ENCODE measurements at places on chromosomes 4 and X. TPM values are rescaled to one million over a fixed set of nuclear protein-coding genes. Genes with fewer than 3 reads are reported as not detected.

DNA sequence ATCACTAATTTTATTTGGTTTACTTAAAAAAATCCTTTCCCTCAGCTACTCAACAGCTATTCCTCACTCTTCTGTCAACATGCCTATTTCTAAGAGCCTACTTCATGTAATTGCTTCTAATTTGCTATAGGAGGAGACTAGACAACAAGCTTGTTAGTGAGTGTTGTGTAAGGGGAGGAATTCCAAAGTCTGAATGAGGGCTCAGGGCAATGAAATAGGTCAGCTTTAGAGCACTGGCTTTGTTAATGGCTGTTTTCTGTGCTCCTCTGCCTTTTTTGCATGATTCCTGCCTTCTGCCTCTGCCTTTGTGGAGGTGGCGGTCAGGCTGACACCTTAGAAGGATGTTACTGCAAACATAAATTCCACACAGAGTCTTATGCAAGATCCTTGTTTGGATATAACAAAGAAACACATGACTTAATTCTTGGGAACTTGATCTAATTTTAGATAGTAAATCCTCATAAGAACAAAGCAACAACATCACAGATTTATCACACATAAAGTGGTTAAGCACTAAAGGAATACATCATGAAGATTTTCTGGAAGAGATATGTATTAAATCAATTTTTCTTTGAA lies 15.0 kb upstream of the PAGE1 start:
- no peak for DNase-seq

The SERPINA7 gene
- total RNA-seq, result not detected

DNA sequence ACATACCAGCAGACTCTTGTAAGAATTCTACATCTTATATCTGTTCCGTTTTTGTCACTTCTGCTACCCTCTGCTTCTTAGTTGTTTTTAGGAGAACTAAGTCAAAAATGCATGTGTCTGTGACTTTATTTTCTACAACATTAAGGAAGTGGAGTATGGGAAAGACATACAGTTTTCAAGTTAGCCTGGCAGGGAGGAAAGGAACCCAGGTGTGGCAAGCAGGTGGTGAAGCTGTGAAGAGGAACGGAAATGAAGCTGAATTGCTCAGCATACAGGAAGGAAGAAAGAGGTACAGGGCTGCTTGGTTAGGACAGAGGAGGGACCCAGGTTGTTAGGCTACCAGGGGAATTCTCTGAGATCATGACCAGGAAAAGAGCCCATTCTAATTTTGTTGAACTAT lies 9.4 kb downstream of the GPRIN3 start:
- no peak for DNase-seq

GRCh38 chr4:30399476-30399875 lies 320.7 kb upstream of the PCDH7 start:
- no peak for DNase-seq

DNA sequence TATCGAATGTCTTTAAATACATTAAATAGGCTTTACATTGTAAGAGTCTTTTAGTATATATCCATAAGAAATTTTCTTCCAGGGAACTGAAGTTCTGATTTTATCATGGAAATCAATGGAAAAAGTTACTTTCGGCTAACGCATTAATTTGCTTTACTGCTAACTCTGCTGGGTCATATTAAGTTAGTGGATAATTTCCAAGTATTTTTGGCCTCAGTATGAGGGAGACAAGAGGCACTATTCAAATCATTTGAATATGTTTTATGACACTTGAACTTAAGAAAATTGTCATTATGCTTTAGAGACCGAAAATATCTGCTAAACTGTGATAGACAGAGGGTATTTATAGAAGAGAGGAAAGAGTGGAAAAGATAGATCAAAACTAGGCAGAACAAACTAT lies 237.5 kb downstream of the PCDH7 start:
- no peak for DNase-seq

GRCh38 chr4:122045533-122045932 lies 93.7 kb upstream of the TRPC3 start:
- DNase-seq, result peak; percentile 95

DNA sequence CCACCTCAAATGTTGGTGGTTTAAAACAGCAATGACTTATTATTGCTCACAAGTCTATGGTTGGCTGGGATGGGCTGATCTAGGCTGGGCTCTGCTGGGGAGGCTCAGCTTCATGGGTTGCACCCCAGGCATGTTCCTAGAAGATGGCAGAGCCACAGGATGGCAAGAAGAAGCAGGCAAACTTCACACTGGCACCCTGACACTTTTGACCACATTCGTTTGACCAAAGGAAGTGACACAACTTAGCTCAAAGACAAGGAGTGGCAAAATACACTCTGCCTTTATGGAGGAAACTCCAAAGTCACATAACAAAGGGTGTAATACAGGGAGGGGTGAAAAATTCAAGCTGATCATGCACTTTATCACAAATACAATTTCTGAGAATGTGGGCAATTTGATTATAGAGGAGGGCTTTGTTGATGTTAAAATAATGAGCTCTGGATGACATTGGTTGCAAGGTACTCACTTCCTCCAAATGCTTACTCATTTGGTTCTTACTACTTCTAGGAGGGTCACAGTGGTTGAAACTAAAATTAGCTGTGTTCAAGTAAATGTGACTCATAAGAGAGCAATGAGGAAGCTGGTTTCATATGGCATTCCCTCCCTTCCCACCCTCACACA lies 249.2 kb upstream of the RPS6KA3 start:
- DNase-seq, result peak; percentile 91

DNA sequence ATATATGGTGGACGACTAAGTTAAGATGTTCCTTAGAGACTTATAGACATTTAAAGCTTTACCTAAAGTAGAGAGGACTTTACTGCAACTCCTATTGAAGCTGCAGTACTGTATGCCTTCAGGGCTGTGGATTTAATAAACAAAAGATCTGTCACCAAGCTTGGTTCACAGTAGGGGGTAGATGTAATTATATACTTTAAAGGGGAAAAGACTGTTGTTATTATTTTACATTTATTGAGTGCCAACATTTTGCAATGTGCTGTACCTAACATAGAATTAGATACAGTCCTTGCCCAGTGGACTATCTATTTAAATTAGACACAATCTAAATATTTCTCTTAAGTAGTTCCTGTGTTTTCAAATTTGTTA lies 67.2 kb downstream of the SLIT2 start:
- DNase-seq, result no peak

The LPAR4 gene
- not detected for total RNA-seq

The GRXCR1 gene
- not detected for total RNA-seq

GRCh38 chrX:123685232-123685631 lies 47.6 kb downstream of the THOC2 start:
- DNase-seq, result no peak

- no peak for DNase-seq
Measured at GRCh38 chrX:44020693-44021092, 47.5 kb upstream of the NDP start.

- no peak for DNase-seq
Measured at GRCh38 chr4:183601381-183601780, 57.6 kb downstream of the RWDD4 start.

The CSAG1 gene
- total RNA-seq, result not detected

The TLR10 gene
- total RNA-seq, result not detected

DNA sequence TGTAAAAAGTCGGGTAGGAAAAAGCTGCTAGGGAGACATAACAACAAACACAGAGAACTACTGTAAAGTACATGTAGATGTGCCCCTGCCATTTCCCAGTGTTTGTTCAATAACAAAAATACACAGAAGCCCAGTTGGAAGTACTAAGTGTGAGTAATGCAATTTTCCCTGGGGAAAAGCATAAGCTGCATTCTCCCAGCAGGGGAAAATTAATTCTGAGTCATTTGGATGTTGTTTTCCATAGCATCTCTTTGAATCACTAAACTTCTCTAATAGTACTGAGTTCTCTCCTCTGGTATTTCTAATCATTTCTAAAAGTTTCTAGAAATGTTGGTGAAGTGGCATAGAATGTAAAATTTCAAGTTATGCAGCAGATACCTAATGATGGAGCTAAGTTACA lies 1114.9 kb downstream of the C4orf33 start:
- DNase-seq, result peak; percentile 6

GRCh38 chr4:121597346-121597934 lies 99.3 kb downstream of the ANXA5 start:
- peak; percentile 85 for DNase-seq

DNA sequence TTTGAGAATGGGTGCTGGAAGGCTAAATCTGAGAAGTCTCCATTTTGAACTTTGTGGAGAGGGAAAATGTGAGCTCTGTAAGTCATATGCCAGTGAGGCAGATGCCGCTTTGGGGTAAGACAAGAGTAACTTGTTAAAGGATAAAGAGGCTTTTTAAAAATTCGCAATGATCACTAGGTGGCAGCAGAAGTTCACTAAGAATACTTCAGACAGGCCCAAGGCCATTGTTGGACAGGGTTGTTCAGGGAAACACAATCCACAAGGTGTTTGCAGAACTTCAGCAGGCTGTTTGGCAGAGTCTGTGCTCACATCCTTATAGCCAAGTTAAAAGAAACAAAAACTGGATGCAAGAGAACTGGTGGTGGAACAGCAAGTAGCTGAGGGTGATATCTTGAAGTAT lies 13.7 kb upstream of the PIGA start:
- peak; percentile 54 for DNase-seq

The LIN54 gene
- 9.6 TPM for total RNA-seq

- peak; percentile 76 for DNase-seq
Measured at GRCh38 chr4:7358100-7358735, 76.5 kb downstream of the PSAPL1 start.

The HSFX2 gene
- not detected for total RNA-seq

The TRIM61 gene
- total RNA-seq, result 1.1 TPM

DNA sequence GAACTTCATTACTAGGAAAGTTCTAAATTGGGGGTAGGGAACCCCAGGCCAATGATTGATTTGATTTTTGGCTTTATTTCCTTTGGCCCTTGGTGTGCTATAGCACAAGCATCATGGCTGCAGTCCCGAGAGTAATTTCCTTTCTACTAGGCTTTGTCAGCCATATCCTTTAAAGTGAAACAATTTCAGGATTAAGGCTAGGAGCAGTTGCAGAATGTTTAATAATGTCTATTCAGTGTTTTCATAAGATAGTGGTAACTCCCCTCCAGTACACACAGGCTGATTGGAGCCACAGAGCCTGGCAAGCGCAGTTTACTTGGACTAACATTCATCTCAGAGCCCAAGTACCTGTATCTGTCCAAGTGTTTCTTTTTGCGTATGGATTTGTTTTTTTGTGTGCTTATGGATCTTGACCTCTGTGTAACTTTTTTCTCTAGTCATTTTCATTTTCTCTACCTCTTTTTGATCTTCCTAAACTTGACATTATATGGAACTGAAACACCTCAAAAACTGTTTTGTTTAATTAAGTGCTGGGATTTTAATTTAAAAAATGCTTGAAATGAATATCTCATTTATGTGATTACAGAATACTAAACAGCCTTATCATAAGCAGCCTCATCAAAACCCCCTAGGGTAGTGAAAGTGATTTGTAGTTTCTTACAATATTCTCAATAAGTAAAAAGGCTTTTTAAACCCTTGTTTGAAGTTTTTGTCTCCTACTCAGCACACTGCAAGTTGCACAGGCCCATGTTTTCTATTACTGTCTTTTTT lies 7.5 kb downstream of the STIM2 start:
- no peak for DNase-seq

The HTN1 gene
- not detected for total RNA-seq

The KLHL34 gene
- not detected for total RNA-seq

- peak; percentile 65 for DNase-seq
Measured at GRCh38 chr4:124712372-124713184, at the start of gene ANKRD50. Gene ANKRD50 (minus strand): TSS chr4:124712732. CDS start chr4:124710511, 2,221 bp downstream.

The FRG2 gene
- not detected for total RNA-seq

The BANK1 gene
- 0.26 TPM for total RNA-seq

The ADRA2C gene
- total RNA-seq, result under 0.01 TPM

- DNase-seq, result no peak
Measured at GRCh38 chr4:182137343-182137742, 105.9 kb upstream of the TENM3 start.

- DNase-seq, result no peak
Measured at GRCh38 chr4:96519291-96519690, 679.4 kb downstream of the PDHA2 start.

The CXCR3 gene
- not detected for total RNA-seq

DNA sequence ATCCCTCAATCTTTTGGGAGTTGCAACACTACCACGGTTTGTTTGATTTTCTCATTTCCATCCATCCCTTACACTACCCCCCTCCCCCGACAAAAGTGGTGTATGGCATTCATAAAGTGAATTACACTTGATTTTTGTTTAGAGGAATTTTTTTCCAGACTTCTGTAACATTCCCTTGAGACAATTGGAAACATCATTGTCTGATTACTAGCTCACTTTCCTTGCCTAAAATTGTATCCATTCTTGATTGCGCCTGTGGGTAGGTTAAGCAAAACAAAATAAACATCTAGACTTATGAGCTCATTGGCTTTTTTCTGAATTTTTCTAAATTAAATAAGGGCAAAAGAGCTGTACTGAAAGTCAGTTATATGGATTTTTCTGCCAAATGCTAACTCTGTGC lies 3.5 kb downstream of the GPC3 start:
- DNase-seq, result no peak

The PARM1 gene
- not detected for total RNA-seq

GRCh38 chrX:34877436-34877835 lies 65.2 kb upstream of the FAM47B start:
- no peak for DNase-seq

DNA sequence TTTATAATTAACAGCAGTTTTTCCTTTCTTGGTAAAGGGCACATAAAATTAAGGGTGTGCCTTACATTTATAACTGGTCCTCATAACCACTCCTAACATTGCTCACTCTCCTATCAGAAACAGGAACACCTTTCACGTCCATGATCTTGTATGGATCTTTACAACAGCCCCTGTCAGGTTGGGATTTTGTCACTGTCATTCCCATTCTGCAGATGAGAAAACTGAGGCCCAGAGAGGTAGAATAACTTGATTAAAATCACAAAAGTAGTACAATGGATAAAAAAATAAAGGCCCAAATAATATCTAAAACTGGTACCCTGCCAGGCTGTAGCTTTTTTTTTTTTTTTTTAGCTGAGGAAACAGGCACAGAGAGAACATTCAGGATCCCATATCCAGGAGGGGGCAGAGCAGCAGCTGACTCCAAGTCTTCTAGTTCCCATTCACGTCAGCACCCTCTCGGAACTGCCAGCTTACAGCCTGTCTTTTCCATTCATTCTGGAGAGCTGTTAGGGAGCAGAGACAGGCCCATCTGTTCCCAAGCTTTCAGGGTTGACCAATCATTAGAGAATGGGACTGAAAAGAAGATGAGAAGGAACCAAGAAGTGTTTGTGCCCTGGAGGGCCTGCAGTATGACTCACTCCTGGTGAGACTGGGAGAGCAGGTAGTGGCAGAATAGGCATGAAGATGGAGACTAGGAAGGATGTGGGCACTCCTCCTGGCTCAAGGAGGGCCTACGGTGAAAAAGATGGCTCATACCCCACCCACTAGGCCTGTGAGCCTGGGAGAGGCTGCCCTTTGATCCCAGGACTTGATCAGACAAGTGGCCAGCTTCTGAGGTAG lies 7.3 kb downstream of the SUV39H1 start:
- DNase-seq, result peak; percentile 94

DNA sequence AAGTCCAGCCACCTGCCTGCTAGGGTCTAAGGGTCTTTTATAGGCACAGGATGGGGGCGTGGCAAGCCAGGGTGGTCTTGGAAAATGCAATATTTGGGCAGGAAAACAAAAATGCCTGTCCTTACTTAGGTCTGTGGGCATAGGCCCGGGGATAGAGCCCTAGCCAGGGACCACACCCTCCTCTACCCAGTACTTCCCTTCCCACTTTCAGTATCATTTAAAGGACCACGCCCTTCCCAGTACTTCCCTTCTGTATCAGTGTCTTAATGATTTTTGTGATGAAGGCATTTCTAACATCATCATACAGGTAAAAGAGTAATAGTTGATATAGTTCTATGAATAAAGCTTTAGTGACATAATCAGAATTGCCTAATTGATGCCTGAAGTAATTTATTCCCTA lies 11.4 kb downstream of the BANK1 start:
- DNase-seq, result no peak

GRCh38 chrX:12076046-12076445 lies 62.2 kb upstream of the FRMPD4 start:
- peak; percentile 15 for DNase-seq

Measured in bronchial epithelial cell (primary cell).